ENCODE measurements at places on chromosomes 3 and 15.

GRCh38 chr3:150495149-150495548 lies 51.1 kb downstream of the SERP1 start:
- no peak for DNase-seq

DNA sequence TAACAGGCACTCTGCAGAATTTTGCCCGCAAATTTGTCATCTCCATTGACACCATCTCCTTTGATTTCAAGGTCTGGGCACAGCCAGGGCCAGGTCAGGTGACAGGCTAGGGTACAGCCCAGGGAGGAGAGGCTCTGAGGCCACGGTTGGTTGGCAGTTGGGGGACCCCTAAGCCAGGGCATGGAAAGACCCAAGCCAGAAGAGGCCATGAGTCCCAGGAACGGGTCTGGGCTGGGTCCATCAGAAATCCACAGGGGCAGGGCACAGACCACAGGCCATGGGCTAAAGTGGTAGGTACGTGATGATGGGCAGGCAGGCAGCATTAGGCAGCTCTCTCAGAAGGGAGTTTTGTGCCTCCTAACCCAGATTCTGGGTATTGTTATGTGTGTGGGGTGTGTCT lies 45.8 kb downstream of the SEMA3G start:
- no peak for DNase-seq

DNA sequence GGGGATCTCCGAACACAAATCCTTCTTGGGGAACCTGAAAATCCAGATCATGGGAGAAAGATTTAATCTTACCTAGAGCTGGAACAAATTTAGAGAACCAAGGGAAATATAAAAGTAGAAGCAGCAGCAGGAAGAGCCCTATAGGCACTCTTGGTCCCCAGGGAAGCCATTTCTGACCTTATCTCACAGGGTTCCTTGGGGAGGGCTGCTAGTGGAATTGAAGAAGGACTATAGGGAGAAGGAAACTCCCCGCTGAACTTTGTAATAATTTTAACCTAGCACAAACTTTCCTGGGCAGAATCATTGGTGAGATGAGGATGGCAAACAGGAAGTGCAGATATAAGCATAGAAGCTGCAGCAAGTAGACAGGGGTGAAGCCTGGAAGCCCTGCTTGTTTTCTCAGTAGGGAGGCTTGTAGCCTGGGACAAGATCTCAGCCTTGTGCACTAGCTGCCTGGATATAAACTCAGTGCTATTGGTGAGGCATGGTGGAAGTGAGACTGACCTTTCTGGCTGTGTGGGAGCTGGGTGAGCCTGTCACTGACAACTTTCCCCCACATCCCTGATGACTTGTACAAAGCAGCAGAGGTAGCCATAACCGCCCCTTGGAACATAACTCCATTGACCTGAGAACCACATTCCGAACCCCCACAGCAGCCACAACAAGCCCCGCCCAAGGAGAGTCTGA lies 343.0 kb upstream of the TGFBR2 start:
- no peak for DNase-seq

- DNase-seq = no peak
Measured at GRCh38 chr15:65460741-65461347, 38.1 kb upstream of the IGDCC4 start.

GRCh38 chr3:145197051-145197820 lies 963.7 kb downstream of the PLOD2 start:
- DNase-seq = no peak

- DNase-seq = no peak
Measured at GRCh38 chr3:7382293-7383010, 521.5 kb downstream of the GRM7 start.

DNA sequence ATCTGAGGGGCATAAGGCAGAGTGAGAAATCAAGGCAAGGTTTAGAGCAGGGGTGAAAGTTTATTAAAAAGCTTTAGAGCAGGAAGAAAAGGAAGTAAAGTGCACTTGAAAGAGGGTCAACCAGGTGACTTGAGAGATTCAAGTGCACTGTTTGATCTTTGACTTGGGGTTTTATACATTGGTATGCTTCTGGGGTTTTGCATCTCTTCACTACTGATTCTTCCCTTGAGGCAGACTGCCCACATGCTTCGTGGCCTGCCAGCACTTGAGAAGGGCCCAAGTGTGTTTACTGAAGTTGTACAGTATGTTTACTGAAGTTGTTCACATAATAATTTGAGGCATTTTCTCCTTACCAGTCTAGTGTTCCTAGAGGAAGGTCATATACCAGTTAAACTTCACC lies 367.0 kb upstream of the UBE2E2 start:
- no peak for DNase-seq

DNA sequence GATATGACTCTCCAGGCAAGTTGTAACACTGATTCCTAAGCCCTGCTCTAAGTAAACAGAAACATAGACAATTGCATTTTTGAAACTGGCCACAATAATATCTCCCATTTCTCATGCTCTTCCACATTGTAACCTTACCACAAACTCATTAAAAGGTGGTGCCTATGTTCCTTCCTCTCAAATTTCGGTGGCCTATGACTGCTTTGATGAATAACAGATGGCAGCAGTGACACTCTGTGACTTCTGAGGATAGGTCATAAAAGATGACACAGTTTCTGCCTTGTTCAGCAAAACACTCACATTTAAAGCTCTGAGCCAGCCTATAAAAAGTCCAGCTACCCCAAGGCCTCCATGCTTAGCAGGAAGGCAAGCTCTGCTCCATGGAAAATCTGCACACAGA lies 195.2 kb downstream of the EFHB start:
- no peak for DNase-seq
